ENCODE measurements at places on chromosomes 5 and 9.

DNA sequence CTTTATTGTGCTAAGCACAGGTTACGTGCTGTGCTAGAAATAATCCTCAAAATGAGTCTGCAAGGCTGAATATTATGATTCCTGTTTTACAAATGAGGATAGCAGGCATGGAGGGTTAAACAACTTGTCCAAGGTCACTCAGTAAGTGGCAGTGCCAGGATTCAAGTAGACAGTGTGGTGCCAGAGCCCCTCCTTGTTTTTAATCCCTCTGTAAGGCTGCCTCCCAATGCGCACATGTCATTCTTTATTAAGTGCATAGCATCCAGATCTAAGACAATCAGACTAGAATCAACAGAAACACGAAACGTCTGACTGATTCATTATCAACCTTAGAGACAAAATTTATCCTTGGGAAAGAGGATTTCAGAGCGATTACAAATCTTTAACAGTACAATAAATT, 199.6 kb downstream of the SMARCA2 start:
- peak; percentile 71 for DNase-seq

GRCh38 chr5:143758015-143758414, 53.9 kb upstream of the HMHB1 start:
- no peak for DNase-seq

DNA sequence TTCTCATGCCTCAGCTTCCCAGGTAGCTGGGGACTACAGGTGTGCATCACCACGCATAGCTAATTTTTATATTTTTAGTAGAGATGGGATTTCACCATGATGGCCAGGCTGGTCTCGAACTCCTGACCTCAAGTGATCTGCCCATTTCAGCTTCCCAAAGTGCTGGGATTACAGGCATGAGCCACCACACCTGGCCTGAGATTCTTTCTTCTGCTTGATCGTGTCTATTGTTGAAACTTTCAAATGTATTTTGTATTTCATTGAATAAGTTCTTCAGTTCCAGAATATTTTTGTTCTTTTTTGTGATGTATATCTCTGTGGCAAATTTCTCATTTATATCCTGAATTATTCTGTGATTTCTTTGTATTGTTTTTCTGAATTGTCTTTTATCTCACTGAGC, 1063.3 kb upstream of the WWC1 start:
- no peak for DNase-seq

- DNase-seq: peak; percentile 57
These were observed 94.6 kb upstream of the HMHB1 start for GRCh38 chr5:143717400-143717799.

DNA sequence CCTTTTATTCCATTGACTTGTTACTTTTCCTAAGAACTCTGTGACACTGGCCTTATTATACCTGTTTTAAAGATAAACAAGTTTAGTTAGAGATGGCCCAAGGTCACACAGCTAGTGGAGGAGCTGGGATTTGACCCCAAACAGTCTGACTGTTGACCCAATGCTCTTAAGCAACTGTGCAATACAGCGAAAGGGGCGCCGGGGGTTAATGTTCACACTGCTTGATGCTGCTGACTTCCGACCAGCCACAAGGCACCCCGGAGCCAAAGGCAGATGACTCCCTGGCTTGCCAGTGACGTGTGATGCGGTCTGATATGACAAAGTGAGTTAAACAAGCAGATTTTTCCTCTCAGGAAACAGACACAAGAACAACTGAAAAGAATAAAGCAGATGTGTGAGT, 23.9 kb downstream of the PIK3R1 start:
- DNase-seq: peak; percentile 52

DNA sequence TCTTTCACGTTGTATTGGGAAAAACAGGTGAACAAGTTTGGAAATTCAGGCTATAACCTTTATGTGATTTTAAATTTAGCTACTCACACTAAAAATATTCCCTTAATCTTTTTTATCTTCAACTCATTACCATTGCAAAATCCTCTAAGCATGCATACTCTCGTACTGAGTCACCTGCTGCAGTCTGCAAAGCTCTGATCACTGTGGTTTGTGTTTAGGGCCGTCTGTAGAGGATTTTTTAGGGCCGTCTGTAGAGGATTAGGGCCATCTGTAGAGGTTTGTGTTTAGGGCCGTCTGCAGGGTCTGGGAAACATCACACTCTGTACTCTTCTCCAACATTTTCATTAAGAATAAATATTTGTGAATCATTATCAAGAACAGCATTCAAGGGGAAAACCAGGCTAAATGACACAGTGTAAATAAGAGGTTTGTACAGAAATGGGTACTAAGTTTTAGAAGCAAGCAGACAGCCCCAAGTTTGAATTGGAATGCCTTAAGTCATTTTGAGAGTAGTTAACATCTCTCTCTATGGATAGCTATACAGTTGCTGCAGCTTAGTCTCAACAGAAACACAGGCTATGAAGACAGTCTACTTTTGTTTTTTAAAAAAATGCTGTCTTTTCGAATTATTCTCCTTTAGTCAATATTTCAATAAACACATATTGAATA, 155.0 kb upstream of the TSLP start:
- no peak for DNase-seq

GRCh38 chr5:80764786-80765185, 110.0 kb upstream of the DHFR start:
- DNase-seq: no peak

- DNase-seq: peak; percentile 59
These were observed 7.0 kb upstream of the SLC9A3 start for GRCh38 chr5:531101-531748.

DNA sequence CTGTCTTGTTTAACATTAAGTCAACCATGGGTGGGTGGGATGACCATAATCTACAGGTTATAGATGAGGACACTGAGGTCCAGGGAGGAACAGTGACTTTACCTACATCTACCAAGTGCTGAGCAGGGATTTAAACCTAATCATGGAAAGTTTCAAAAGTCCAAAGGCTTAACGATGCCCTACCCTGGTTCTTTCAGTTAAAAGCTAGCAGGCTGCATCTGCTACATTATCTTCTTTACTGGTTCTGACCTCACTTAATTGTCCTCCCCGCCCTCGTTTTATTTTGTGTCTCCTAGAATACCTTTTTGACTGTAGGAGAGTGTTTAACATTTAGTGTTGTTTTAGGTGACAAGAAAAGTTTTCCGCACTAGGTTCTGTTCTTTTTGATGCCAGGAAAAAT, 735.2 kb downstream of the TLR4 start:
- no peak for DNase-seq

GRCh38 chr5:82405618-82406204, 127.6 kb upstream of the RPS23 start:
- DNase-seq: peak; percentile 15

GRCh38 chr5:107290780-107291398, 379.8 kb downstream of the EFNA5 start:
- DNase-seq: no peak

DNA sequence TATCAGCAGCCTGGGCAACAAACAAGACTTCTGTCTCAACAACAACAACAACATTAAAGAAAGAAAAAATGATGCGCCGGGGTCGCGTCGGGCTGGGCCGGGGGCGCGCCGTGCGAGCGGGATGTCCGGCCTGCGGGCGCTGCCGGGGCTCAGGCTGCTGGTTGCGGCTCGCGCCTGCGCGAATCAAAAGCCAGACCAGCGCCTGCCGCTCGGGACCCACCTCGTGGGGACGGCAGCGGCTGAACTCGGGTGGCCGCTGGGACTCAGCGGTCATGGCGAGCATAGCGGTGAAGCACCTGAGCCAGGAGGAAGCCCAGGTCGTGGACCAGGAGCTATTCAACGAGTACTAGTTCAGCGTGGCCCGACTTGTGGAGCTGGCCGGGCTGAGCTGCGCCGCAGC, 11.9 kb upstream of the NHP2 start:
- no peak for DNase-seq

GRCh38 chr9:71357346-71357745, 235.9 kb upstream of the TRPM3 start:
- DNase-seq: no peak

DNA sequence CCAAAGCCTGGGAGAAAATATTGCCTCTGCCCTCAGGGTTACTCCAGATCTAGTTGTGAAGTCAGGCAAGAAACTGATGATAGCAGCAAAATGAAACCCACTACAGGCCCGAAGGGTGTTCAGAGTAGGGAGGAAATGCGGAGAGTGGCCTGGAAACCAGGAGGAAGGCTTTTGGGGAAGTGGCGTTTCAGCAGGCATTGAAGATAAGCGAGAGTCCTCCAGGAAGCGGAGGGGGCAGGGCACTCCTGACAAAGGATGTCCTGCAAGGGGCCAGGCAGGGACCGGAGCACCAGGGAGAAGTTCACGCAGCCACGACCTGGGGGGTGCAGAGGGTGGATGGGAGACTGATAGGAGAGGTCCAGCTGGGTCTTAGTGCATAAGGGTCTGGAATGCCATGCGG, 7.8 kb upstream of the FOXI1 start:
- no peak for DNase-seq

DNA sequence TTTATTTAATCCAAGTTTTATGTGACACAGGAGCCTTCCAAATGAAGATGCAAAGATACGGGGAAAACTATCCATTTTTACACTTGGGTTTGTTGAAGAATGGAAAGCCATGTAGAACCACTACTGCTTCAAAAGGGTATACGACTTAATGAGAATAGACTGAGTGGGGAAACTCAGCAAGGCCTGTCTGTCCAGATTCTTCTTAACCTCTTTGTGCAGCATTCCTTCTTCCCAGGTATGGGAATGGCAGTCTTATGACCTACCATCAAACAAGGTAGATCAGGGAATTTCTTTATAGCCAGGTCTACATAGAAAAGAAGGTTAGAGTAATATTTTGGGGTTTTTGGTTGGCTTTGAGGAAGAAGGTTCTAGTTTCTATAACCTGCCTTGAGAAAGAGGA, 23.4 kb downstream of the APTX start:
- no peak for DNase-seq

DNA sequence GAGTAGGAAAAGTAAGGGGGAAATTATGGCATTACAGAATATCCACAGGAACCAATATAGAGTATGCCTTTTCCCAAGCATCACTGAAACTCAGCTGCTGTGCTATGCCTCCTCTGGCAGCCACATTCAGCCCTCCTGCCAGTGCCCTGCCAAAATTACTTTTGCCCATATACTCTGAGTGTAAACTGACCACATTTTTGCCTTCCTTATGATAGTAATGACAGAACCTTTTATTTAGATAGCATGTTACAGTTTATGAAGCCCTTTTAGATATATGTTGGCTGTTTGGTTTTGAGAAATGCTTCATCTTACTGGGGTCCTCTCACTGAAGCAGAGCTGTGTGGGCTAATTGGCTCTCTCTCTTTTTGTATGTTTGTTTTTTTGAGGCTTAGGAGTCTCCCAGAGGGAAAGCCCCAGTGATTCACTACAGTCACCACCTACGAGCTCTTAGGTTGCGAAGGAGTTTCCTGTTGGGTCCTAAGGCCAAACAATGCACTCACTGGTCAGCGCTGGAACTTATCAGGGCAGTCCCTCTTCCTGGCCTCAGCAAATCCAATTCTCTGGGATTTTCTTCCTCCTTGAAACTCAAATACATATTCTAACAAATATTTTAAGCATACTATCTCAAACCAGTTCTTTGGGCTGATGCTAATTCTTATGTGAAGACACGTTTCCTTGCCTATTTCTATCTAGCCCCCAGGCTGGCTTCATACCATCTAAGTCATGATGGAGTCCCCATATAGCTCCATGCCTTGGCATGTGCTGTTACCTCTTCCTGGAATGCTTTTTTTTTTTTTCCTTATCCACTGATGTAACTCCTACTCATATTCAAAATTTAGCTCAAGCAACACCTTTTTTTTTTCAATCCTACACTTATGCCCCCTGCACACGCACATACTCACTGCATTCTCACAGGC, 3.7 kb downstream of the PHF24 start:
- no peak for DNase-seq

- no peak for DNase-seq
These were observed 7.6 kb downstream of the GFI1B start for GRCh38 chr9:132986114-132986513.

GRCh38 chr5:154989626-154990025, 23.9 kb upstream of the KIF4B start:
- DNase-seq: no peak

DNA sequence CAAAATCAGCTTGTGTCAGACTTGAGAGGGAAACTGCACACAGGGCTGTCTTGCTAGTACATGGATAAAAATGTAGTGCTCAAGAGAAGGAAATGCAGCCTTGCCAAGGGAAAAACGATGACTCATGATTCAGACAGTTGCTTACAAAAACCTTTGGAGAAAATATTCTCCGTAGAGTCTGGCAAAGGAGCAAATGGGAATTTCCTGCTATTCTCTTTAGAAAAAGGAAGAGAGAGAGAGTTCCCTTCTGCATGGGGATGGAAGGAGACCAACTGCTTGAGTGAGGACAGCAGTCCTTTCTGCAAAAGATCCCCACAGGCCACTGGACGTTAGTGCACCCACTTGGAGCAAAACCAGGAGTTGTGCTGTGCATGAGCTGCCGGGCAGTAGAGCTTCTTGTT, 7.6 kb downstream of the IFNB1 start:
- peak; percentile 55 for DNase-seq

DNA sequence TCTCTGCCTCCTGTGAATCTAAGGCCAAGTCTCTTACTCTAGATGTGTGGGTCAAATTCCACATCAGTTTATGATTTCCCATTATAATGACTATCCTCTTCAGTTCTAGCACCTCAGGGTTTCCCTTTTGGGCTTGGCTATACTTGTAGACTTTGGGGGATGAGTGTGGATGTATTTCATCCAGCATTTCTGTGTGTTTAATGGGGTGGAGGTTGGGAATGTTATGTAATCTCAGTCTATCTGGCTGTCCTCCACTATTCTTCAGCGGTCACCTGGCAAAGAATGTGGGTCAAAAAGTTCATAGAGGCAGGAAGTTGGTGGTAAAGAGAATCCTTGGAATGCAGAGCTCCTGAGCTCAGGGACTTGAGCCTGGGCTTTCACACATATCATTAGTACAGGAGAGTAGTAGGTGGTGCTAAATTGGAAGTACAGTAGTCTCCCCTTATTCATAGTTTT, 64.9 kb downstream of the CFAP95 start:
- DNase-seq: no peak

DNA sequence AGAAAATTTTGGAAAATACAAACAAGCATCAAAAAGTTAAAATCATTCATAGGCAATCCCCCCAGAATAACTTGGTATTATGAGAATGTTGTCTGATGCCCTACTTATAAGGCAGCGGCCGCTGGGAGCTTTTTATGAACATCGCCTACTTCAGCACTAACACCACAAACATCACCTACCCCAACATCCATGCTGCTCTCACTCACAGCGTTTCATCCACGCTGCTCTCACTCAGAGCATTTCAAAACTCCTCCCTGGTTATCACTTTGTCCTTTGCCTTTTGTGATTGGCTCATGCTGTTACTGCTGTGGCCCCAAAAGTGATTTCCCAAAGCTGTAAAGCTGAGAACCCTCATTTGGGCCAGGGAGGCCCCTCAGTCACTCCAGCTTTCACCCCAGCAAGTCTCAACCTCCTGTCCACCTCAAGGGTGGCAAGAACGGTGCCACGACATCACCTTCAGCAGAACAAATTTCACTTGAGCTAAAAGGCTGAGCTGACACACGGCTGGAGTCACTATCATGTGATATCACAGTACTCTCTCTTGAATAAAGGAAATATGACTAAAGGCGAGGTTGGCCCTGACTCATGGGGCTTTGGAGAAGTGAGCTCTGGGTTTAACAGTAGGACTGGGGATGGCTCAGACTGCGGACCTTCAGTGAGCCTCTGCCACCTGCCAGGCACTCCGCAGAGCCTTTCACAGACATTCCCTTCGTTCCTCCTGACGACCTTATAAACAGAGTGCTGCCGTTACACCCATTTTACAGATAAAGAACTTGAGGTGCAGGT, 25.2 kb downstream of the SHC3 start:
- no peak for DNase-seq
